Activated naive CD8-positive, alpha-beta T cell treated with anti-CD3 and anti-CD28 coated beads, Interleukin-2, amount 50 U/mL, for 24 hours (primary cell): ENCODE measurements at places on chromosomes 12 and 14.
A peak's percentile ranks its signal among the peaks of the same experiment; 100 is the strongest.

DNA sequence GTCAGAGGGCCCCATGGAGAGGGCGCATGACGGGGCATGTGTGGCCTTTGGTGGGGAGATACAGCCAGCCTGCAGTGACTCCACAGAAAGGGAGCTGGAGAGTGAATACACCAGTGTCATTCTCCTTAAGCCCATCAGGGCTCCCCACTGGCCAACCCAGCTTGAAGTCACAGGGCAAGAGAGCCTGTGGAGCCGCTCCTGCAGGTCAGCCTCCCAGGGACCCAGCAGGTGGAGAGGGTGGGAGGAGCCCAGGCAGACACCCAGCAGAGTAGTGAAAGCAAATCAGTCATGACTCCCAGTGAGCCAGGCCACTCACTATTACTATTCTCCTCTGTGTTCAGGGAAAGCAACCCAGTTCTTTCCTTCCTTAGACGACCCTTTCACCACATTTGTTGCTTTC lies 110.0 kb upstream of the CPM start:
- no peak for DNase-seq

- DNase-seq, result no peak
Observed at GRCh38 chr12:34395056-34396005, 373.0 kb downstream of the ALG10 start.

- DNase-seq, result no peak
Observed at GRCh38 chr14:94816113-94816512, 46.2 kb upstream of the GSC start.

DNA sequence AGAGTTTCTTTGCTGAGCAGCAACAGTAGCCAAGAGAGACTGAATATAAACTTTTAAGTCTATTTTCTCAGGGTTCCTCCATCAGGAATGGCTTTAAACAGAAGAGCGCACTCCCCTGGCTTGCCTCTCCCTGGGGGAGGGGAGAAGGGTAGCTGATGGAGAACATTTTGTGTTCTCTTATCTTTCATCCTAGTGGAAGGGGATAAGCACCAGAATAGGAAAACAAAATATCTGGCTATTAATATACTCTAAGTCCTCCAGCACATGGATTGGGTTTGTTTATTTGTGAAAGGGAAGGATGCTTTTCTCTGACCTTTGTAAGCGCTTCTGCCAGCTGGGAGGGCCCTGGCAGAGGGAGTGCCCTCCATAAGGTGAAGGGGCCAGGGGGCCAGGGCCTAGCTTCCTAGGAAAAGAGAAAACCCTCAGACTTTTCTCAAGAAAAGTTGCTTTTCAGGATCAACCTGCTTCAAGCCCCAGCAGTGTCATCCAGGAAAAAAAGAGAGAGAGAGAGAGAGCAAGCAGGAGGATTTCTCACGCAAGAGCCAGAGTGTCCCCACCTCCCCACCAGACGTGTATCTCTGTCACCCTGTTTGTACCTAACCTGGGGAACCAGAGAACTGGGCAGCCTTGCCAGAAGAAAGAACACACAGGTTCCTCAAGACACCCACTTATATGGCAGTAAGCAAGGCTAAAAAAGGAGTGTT lies 34.3 kb upstream of the ATP2A2 start:
- DNase-seq, result no peak

DNA sequence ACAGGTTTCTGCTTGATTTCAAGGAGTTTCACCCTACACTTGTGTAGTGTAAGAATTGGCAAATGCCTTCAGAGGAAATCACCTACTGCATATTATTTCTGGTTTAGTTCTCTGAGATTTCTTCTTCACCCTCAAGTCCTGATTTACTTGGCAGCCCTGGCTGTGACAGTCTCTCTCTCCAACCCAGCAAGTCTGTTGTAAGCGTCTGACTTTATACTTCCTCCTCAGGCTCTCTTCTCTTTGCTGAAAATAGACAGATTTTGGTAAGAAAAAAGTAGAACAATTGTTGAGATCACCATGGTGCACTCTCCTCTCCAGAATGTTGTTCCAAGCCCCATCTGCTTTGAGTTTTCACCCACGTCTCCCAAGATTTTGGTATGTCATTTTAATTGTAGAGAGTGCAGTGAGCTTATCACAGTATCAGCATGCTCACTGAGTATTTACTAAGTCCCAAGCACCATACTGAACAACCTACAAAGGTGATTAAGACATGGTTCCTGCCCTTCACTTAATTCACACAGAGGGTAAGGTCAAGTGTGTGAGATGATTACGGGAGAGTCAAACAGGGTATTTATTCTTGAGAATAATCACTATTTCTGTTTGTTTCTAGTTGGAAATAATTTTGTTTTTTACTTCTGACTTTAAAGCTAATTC lies 148.7 kb downstream of the MDGA2 start:
- DNase-seq, result no peak

- DNase-seq, result peak; percentile 27
Observed at GRCh38 chr12:132771126-132771838, 9.7 kb upstream of the ANKLE2 start.

- DNase-seq, result no peak
Observed at GRCh38 chr14:38073641-38074040, 134.1 kb upstream of the SSTR1 start.

DNA sequence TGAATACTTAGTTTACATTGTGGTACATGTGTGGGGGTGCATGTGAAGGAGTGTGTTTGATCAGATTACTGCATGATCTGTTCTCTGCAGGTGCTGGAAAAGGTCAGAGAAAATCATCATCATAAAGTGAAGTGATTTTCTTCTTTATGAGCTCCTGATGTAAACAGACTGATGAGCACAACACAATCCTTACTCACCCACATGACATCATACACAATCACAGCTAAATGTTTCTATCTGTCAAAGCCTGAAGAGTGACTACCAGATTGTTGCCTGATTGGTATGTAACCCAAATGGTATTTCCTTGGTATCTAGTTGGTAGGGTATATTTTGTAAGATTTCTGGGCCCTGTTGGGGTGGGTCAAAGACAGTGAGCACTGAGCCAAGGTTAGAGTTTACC lies 270.8 kb downstream of the FOXG1 start:
- no peak for DNase-seq

DNA sequence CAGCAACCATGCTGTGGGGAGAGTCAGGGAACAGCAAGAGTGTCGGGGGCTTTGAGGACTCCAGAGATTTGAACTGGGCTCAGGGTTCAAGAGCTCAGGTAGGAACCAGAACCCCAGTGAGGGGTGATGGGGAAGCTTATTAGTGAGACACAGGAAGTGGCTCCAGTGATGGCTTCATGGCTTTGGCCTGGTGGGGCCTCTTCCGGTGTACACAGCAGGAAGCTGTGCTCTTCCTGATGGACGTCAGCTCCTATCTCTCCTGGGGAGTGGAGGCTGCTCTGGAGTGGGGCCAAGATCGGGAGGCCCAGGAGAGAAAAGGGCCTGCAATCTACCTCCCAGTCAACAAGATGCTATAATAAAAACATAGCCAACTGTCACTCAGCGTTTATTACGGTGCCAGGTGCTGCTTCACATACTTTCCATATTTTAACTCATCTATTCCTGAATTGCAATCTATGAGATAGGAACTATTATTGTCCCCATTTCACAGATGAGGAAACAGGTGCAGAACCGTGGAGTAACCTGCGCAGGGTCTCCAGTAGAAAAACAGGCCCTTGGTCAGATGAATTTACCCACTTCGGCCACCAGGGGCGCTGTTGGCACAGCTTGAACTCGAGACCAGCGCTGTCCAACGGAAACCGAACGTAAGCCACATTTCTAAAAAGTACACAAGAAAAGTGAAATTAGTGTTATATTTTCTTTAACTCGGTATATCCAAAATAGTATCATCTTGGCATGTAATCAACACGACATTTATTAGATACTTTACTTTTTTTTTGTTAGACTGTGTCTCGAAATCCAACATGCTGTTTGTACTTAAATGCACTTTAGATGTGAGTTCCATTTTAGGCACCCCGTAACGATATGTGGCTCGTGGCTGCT lies 63.6 kb upstream of the DLK1 start:
- DNase-seq, result peak; percentile 73

- no peak for DNase-seq
Observed at GRCh38 chr12:89427508-89428156, 75.3 kb upstream of the DUSP6 start.

- DNase-seq, result peak; percentile 54
Observed at GRCh38 chr14:106530423-106531107, 1004.2 kb downstream of the TMEM121 start.

GRCh38 chr12:68113644-68114043 lies 45.9 kb downstream of the IFNG start:
- DNase-seq, result peak; percentile 64

GRCh38 chr12:127516467-127516866 lies 750.5 kb upstream of the TMEM132C start:
- no peak for DNase-seq

GRCh38 chr12:46627686-46628085 lies 198.1 kb downstream of the SLC38A4 start:
- no peak for DNase-seq
